ENCODE measurements at places on chromosomes 2 and 18.
A peak's percentile ranks its signal among the peaks of the same experiment; 100 is the strongest.

DNA sequence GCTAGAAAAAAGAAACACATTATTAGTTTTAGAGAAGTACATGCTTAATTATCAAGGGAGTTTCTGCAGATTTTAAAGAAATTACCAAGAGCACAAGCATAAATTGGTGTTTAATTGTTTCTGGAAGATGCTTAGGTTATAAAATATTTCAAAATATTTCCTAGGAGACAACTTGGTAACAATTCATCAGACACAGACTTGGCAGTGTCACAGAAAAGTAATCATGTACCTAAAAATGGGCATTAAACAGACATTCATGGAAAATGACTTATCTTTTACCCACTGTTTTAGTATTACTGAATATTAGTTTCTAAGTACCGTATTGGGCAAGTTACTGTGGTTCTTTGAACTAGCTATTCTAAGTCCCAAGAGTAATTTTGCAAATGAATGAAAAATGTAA lies 428.8 kb upstream of the LYPD1 start:
- no peak for DNase-seq

DNA sequence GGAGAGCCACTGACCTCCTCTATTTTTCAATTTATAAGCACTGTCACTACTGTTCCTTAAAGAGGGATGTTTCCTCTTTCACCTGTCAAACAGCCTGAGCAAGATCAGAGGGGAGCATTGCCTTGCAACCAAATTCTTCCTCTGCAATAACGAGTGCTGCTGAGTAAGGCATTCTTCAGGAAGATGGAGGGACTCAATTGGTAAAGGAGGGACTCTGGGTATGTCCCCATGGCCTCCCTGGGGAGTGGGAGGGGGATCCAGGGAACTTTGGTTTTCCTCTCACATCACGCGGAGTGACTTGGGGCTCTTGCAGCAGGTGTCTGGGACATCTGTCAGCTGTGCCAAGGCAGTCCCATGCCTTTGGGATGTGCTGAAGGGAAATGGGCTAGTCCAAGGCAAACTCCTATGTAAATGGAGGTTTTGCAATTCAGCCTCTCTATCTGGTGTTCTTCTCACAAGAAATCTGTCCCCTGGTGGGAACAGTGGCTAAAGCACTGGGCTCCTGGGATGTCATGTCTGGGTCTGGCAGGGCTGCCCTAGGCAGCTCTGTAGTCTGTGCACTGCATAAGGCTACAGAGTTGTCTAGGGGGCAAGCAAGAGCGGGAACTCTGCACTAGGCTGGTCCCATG lies 14.4 kb upstream of the HES6 start:
- peak; percentile 77 for DNase-seq

DNA sequence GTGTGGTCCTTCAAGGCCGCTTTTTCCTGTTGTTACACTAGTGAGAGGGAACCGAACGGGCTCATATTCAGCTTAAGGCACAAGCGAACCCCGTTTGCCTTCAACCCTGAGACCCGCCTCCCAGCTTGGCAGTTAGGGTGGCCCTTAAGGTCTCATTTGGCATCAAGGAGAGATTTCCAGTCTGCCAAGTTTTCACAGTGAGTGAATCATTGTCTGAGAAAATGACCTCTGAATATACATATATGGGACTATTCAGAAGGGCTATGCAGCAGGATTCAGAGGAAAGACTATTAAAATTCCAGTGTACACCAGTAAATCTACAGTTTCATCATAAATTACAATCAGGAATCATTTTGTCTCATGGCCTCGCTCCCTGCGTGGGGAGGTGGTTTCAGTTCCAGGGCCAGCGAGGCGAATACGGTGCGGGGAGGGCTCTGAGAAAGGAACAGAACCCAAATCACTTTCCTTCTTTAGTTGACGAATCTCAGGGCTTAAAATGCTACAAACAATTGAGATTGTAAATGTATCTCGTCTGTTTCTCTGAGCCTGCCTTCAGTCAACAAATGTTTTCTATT lies 231.4 kb downstream of the FAM210A start:
- no peak for DNase-seq

DNA sequence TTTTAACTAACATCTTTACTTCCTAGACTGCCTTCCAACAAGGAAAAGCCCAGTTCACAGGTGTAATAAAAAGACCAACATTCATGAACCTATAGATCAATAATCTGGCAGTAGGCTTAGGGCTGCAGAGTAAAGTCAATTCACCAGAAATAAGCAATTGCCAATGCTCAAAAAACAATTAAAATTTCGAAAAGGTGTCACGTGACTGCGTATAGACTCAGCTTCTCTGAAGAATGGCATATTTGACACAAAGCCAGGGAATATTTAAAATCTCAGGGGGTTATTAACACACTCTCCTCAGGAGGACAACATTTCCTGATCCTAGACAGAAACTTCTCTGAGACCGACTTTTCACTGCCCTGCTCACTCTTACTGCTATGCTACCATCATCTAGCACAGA lies 245.2 kb upstream of the LRATD1 start:
- no peak for DNase-seq

DNA sequence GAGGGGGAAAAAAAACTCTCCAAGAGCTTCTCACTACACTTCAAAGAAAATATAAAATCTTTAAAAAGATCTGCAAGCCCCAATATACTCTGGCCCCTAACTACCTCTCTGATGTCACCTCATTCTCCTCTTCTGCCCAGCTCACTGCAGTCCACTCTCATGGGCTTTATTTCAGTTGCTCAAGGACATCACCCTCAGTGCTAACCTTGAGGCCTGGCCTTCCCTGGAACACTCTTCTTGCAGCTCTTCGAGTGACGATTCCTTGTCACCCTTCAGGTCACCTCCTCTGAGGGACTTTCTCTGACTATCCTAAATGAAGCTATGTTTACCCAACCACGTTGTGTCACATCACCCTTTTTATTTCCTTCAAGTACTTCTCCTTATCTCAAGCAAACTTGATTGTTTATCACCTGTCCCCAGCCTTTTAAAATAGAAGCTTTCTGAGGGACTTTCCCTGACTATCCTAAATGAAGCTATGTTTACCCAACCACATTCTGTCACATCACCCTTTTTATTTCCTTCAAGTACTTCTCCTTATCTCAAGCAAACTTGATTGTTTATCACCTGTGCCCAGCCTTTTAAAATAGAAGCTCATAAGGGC lies 10.4 kb downstream of the RTTN start:
- no peak for DNase-seq

DNA sequence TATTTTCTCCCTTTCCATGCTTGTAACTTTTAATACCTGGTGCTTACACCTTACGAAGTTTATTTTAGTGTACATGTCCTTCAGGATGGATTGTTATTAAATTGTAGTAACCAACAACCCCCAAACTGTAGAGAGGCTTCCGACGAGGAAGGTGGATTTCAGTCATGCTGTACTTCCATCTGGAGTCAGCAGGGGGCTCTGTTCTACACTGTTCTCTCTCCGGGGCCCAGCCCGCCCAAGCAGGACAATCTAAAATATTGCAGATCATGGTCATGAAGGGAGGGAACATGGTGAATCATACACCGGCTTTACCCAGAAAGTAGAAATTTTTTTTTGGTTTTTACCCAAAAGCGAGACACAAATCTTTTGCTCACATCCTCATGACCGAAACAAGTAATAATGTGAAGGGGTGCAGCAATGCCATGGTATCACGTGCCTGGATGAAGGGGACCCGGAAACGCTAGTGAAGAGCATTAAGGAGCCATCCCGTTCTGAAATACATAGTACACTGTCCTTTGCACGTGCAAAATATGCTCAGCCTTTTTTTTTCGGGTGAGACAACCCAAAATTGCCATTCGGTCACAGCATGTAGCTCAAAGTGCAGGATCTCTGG lies 884.8 kb downstream of the EPHA4 start:
- peak; percentile 4 for DNase-seq

- DNase-seq = no peak
These were observed 28.6 kb downstream of the MIB1 start for GRCh38 chr18:21769206-21769605.

GRCh38 chr2:195672674-195673073 lies 15.6 kb downstream of the SLC39A10 start:
- peak; percentile 1 for DNase-seq

GRCh38 chr2:173823543-173823939 lies 141.6 kb downstream of the SP3 start:
- DNase-seq = no peak

- no peak for DNase-seq
These were observed 83.7 kb upstream of the UBXN4 start for GRCh38 chr2:135657806-135658582.

- DNase-seq = no peak
These were observed 152.8 kb downstream of the EHBP1 start for GRCh38 chr2:62858231-62858832.

GRCh38 chr2:105144941-105145300 lies 96.6 kb upstream of the GPR45 start:
- no peak for DNase-seq

GRCh38 chr2:4903656-4904348 lies 788.4 kb upstream of the SOX11 start:
- peak; percentile 27 for DNase-seq

DNA sequence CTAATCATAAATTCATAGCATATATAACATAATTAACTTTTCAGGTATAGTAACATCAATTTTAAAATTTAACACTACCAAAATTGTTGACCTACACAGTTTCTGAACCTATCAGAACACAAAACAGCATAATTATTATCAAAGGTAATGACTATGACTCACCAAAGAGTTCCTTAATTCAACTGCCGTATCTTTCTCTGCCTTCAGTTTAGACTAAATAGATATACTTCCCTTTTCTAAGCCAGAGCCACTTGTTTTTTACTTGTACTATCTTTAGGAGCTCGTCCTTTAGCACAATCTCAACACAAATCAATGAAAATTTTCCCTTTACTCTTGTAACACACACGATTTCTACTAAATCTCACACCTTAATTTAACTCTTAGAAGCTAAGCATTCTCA lies 54.4 kb downstream of the CCDC88A start:
- DNase-seq = no peak

DNA sequence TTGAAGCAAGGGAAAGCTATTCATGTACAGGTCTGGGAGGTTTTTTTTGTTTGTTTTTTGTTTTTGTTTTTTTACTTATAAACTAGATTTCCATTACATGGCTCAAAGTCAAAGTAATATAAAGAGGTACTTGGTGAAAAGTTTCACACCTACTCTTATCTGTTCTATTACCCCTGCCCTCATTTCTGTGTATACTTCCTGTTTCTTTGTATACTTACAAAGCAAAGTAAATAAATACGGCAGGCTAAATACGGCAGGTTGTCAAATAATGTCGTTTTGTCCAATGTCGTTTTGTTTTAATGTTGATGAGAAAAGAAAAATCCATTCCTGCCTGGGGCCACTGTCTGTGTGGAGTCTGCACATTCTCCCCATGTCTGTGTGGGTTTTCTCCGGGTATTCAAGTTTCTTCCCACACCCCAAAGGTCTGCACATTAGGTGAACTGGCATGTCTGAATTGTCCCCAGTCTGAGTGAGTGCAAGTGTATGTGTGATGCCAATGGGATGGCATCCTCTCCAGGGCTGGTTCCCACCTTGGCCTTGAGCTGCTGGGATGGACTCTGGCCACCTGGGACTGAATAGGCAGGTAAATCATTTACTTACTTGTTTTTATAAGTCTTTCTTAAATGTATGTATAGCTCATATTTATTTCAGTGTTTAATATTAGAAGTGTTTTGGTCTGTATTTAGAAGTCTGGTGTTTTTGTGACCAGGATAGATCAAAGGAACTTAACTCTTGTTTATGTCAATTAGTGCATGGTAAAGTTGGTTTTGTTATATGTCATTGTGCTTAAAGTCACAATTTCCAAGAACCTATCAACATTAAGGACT lies 13.4 kb downstream of the STAMBP start:
- no peak for DNase-seq

- DNase-seq = no peak
These were observed 30.6 kb upstream of the FAM237A start for GRCh38 chr2:206611736-206612135.

DNA sequence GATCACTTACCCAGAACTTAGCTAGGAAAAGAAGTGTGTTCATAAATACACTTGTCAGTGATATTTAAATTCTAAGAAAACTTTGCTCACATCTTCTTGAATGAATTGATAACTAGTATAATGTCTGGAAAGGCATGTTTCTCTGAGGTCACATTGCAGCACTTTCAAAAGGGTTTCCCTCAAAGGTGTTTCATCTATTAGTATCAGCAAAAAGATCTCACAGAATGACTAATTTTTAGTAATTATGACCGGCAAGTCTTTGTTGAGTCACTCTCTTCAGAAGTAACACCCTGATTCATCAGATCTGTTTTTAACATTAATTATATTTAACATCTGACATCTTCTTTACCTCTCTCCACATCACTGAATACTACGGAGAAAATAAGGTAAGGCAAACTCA lies 222.3 kb downstream of the IKZF2 start:
- DNase-seq = no peak

DNA sequence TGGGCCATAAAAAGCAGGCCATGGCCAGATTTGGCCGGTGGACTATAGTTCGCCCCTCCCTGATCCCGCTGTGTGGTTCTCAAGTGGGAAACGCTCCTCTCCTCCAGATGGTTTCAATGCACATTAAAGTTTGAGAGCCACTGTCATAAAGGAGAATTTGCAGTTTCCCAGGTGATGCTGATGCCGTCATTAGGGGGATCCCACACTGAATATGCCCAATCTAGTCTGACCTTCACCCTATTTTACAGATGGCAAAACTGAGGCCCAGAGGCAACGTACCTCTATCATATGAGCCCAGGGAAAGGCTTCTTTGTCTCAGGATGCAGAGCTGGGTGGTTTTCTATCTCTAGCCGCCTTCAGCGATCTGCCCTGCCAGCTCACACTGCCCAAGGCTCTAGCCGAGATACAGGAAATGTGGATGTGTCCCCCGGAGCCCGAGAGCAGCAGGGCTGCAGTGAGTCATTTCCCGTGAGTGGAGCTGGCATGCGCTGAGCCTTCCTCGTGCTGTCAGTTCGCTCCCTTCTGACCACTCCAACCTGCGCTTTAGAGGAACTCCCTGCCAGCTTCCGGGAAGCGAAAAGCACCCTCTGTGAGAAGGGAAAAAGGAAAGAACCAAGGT lies 116.2 kb downstream of the SMAD7 start:
- no peak for DNase-seq

- DNase-seq = no peak
These were observed 62.7 kb upstream of the ARL4C start for GRCh38 chr2:234559609-234560008.

GRCh38 chr2:129882476-129882875 lies 97.0 kb upstream of the RAB6C start:
- no peak for DNase-seq

- no peak for DNase-seq
These were observed 125.4 kb downstream of the CSRNP3 start for GRCh38 chr2:165594935-165595255.

GRCh38 chr2:1989216-1989615 lies 244.9 kb upstream of the PXDN start:
- DNase-seq = no peak

- no peak for DNase-seq
These were observed 51.6 kb upstream of the TAF1B start for GRCh38 chr2:9791711-9792110.

GRCh38 chr2:197711578-197711977 lies 6.4 kb downstream of the MARS2 start:
- DNase-seq = no peak
